ENCODE measurements at places on chromosomes 12 and 14.
A peak's percentile ranks its signal among the peaks of the same experiment; 100 is the strongest.

DNA sequence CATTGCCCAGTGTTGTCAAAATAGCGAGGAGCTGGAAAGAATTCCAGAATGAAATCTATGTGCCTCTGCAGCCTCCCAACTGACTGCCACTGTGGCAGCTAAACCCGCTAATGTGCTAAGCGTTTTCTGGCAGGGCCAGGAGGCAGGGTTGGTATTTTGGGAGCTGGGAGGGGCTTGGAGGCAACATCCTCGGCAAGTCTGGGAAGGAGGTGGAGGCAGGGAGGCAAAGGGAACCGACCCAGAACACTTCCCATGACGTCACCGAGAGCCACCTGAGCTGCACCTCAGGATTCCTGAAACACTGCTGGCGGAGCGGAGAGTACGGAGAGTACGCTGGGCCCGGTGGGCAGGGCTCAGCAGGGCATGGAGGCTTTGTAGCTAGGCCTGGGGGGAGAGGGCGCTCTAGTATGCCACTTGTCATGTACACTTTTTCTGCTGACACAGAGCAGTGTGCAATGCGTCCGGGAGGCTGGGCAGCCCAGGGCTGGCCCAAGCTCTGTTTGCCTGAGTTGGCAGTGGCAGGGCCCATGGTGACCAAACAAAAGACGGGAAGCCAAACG lies 81.5 kb downstream of the DPF3 start:
- DNase-seq: no peak

- DNase-seq: no peak
Measured at GRCh38 chr12:130626601-130627000, 89.5 kb downstream of the RIMBP2 start.

GRCh38 chr14:52244328-52244727 lies 23.2 kb upstream of the PTGDR start:
- no peak for DNase-seq

GRCh38 chr12:94228488-94228907 lies 80.1 kb downstream of the PLXNC1 start:
- DNase-seq: no peak

DNA sequence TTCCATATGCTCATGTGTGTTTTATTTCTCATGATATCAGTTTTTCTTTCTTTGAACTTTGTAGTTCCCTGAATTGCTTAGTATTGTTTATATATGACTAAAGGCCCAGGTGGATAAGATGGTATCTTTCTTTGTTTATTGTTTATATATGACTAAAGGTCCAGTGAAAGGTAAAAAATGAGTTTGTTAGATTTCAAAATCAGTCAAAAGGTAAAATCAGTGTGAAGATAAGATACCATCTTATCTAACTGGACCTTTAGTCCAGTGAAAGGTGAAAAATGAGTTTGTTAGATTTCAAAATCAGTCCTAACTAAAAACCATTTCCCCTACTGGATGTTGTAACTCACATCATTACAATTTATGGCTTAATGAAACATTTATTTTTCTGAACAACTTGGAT lies 890.2 kb downstream of the DIO2 start:
- DNase-seq: no peak

DNA sequence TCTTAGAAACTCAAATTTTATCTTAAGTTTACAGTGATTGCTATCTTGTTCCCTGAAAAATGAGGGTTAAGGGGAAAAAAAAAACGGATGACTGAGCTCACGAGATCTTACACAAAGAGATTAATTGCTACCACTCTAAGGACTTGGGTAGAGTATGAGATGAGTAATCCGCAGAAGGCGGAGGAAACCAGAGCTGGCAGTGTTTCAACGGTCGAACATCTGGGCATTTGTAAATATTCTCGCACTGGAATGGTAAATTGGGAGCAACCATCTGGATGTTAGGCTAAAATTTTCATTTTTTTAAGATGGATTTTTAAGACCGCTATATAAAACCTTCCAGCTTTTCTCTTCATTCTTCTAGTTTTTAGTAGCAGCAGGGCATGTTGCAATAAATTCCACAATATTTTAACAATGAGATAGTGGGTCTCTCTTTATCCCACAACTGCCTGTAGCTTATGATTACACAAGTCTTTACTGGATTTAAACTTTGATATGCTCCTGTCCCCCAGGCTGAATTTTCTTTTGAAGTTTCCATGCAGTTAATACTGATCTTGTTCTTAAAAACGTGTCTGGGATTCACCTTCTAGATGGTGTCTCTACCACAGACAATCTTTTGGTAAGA lies 1324.1 kb downstream of the AACS start:
- no peak for DNase-seq

GRCh38 chr12:109047081-109047805 lies 5.1 kb upstream of the USP30 start:
- no peak for DNase-seq

GRCh38 chr12:31342286-31342685 lies 16.3 kb upstream of the SINHCAF start:
- DNase-seq: no peak

DNA sequence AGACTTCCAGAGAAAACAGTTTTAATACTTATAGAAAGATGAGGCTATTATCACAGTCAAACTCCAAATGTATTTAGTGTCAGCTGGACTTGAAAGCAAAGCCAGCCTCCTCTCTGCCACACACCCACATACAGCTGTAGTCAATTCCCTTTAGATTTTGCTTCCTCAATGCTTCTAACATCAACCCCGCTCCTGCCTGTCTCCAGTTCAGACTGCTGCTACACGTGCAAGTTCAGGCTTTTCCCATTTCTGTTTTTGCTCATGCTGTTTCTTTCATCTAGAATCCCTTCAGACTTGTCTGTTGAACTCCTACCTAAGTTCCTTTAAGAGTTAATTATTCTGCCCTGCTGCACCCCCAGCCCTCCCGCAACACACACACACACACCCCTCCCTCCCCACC lies 380.0 kb downstream of the KCNH5 start:
- DNase-seq: no peak

GRCh38 chr12:79834712-79835376 lies 100.1 kb downstream of the PPP1R12A start:
- no peak for DNase-seq

DNA sequence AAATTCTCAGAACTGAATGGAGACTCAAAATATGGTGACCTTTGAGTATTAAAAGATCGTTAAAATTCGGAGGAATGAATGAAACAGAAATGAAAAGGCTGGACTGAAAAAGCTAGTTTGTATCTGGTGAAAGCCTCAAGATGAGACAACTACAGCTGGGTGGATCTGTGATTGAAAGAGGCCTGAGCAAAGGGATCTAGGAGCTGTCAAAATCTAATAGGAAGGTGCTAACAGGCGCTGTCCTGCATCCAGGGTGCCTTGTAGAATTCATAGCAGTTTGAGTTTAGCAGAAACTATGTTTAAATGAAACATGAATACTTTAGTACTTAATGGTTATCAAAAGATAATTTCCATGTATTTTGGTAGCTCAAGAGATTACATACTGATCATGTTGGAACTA lies 2.3 kb downstream of the YY1 start:
- DNase-seq: peak; percentile 12

GRCh38 chr14:21509432-21510143 lies 1.6 kb downstream of the METTL3 start:
- DNase-seq: peak; percentile 5

DNA sequence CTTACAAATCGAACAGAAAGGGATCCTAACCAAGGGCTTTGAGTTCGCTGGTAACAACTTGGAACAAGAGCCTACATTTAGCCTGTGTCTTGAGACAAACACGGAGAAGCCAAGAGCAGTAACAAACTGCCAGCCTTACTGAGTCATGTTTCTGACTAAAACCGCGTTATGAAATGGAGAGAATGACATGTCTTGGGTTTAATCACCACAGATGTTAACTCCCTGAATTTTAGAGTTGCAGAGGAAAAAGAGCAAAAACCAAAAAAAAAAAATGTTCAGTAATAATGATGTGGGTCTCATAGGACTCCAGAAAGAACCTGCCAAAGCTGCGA lies 1.0 kb downstream of the BLTP3B start:
- peak; percentile 86 for DNase-seq

DNA sequence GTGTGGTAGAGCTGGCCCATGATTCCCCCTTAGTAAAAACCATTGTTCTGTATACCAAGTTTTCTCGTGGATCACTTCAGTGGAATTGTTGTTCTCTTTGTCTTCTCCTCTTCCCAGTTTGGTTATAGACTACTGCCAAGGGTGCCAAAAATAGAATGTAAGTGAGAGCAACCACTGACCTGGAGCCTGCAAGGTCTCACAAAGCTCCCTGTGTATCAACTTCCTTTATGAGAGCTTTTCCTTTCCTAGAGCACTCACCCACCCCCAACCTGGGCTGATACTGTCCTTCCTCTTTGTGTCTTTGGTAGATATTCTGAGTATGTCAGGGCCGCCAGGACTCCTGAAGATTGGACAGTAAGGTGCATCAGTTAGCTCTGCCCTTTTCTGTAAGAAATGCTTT lies 101.0 kb downstream of the SCN8A start:
- DNase-seq: no peak

DNA sequence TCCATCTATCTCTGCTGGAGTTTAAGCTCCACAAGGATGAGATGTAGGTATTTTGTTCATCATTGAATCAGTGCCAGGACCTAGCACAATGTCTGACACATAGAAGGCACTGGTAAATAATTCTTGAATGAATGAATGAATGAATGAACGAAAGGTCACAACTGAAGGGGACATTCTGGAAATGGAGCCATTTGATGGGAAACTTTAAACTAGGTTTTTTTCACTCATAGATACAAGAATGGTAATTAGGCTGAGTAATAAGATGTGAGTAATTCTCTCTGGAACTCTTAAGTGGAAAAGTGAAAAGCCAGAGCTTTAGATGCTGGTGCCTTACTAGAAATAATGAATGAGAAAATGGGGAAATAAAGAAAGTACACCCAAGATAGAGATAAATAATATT lies 44.3 kb downstream of the SCN8A start:
- DNase-seq: no peak

- no peak for DNase-seq
Measured at GRCh38 chr12:114140576-114140975, 174.5 kb upstream of the RBM19 start.

GRCh38 chr12:11949738-11950411 lies 120.9 kb upstream of the BCL2L14 start:
- DNase-seq: no peak
